MG63 (cell line): ENCODE measurements at places on chromosomes 1 and 21.

- DNase-seq = peak; percentile 26
These were observed 17.0 kb downstream of the TTC39A start for GRCh38 chr1:51313268-51313852.

DNA sequence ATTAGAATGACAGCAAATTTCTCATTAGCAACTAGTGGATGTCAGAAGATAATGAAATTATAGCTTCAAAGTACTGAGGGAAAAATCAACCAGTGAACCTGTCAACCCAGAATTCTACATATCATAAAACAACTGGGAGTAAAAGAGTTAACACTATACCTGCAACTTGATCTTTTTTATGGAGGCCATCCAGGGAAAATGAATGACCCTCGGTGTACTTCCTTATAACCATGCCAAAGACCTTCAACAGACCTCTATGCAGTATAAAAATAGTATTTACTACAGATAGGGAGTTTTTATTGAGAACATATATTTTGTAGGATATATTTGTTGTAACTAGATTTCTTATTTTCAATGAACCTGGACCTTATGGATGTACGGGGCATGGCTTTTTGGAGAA, 392.5 kb upstream of the ZRANB2 start:
- DNase-seq = no peak

DNA sequence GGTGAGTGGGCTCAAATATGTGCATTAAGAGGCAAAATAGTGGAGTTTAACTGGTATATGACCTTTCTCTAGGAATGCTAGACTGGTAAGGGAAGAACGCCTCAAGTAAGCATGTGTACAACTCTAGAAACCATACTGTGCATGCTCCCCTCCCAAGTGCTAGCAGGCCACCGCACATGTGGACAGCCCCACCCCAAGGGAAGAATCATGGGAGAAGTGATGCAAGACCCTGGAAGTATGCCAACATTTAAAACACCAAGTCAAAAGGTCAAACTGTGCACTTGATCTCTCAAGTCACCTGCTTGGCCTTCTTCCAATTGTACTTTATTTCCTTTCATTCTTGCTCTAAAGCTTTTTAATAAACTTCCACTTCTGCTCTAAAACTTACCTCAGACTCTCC, 120.4 kb downstream of the WDR3 start:
- DNase-seq = no peak

- DNase-seq = no peak
These were observed 65.4 kb upstream of the IPO9 start for GRCh38 chr1:201763455-201764140.

GRCh38 chr1:88982055-88982454, 10.4 kb downstream of the KYAT3 start:
- no peak for DNase-seq

DNA sequence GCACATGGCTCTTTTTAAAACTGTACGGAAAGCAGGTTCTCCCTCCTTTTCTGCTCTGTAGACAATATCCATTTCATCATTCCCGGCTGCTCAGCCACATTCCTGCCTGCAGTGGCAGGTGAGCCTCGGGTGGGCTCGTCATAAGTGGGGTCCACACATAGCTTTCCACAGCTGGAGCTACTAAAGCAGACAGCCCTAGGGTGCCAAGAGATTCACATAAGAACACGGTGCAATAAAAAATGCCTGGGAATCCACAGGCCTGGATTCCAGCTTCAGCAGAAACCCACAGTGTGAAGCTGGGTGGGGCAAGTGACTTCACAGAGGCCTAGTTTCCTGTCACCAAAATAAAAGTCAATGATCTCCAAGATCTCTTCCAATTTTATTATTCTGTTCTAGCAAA, 96.4 kb downstream of the MIS18A start:
- no peak for DNase-seq
